DND-41 (cell line): ENCODE measurements at places on chromosomes 2 and 18.

DNA sequence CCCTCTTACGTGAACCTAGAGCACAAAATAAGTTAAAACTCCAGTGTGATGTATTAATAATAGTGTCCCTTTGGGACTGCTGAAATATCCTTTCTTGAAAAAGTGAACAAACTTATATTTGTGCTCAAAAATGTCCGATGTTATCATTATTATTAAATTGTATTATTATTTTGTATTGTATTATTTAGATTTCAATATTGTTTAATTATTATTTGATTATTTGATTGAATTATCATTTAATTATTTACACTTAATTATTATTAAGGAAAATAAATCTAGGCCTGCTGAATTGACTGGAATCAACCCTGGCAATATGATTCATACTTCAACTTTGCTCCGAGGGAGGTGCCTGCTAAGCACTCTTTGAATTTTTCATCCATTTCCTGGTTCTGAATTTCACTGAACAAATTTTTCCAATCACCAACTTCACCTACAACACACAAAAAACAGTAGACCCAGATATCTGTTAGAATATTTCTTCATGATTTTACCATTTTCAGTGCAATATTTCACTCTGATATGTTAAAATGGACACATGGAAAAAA is 10.9 kb upstream of the EIF2AK2 start:
- DNase-seq, result no peak

DNA sequence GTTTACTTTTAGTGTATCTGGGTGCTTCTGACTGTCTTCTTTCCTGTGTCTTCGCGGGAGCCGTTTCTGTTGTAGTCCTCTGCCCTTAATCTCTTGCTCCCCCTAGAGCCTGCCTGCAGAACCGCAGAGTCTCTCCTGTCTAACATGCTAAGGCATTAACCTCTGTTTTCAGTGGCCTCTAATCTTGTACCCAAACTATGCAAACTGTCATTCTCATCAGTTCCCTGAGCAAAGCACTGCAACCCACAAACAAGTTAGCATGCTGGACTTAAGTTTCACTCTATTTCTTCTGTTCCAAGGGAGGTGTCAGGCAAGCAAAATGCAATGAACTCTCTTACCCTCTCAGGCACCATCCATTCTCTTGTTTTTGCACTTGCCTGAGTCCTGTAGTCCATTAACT is 138.4 kb downstream of the OTX1 start:
- no peak for DNase-seq

GRCh38 chr2:119694845-119695521 is 16.0 kb downstream of the TMEM177 start:
- peak; percentile 69 for DNase-seq

GRCh38 chr18:24799720-24800119 is 339.3 kb downstream of the HRH4 start:
- no peak for DNase-seq

DNA sequence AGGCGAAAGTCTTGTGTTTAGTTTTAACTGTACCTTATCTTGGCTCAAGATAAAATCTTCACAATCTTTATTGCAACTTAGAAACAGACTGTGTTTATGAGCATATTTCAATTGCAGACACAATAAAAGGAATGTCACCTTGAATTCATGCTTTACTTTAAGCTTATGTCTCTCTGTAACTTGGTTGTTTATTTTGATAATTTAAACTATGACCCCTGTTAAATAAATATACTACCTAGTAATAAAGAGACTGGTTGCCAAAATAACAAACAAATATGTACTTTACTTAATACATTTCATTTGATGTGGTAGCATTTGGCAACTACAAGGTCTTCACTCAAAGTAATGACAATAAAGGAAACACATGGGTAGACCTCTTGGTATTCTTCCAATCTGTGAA is 202.6 kb downstream of the KCNJ3 start:
- DNase-seq, result no peak

- no peak for DNase-seq
Measured at GRCh38 chr2:101679037-101679726, 18.3 kb upstream of the MAP4K4 start.

DNA sequence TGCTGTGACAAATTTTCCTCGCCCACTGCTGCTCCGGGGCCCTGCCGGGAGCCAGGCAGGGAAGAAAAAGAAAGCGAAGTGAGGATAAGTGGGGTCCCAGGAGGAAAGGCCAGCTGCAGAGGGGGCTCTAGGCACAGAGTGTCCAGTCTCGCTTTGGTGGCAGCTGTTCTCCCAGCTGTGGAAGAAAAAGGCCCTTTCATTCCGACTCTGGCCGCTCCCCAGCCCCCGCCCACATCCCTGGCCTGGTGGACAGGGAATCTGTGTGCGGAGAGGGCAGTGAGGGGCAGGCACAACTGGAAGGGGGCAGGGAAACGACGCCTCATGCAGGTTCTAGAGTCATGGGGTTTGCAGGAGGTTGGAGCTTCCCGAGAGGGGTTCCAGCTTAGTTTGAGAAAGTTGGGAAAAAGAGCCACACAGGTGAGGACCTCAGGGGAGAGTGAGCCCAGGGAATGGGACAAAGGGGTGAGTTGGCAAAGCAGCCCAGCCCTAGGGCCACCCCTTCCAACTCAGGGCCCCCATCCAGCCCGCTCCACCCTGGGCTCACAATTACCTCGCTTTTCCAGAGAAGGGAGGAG is 1.8 kb downstream of the RTKN start:
- DNase-seq, result no peak

DNA sequence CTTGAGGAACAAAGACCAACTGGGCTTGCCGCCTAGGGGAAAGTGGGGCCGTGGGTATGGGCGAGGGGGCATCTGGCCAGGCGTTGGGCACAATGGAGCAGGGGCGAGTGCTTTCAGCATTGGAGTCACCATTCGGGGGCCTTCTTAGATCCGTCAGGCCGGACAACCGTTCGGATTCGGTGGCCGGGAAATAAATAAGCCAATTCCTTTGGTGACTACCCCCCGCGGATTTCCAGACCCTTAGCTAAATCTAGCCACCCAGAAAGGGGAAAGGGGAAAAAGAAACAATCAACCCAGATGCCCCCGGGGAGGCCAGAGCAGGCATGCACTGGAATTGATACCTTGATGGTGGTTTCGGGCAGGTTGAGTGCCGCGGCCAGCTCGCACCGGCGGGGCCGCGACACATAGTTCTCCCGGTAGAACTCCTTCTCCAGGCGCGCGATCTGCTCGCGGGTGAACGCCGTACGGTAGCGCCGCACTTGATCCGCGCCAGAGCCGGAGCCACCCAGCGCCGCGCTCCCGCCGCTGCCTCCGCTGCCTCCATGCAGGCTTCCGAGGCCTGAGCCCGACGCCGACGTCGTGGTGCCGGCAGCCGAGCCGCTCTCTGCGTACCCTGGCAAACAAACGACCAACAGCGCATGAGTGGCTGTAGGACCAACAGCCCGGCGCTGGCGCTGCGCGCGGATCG is 1.8 kb downstream of the EVX2 start:
- no peak for DNase-seq

DNA sequence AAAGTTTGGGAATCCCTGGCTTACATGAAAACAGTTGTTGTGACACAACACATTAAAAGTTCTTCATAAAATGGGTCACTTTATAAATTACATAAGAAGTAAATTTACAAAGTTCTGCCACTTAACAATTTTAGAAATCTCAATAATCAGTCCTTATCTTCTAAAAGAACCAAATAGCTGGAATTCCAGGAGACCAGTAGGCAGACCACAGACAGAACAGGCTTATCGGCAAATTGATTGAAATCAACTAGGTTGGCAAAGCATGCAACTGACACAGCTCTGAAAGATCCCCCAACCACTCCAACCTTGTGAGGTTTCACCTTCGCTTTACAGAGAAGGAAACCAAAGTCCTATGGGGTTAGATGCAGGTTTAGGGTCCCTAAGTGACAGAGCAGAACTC is 103.0 kb downstream of the DNER start:
- no peak for DNase-seq

DNA sequence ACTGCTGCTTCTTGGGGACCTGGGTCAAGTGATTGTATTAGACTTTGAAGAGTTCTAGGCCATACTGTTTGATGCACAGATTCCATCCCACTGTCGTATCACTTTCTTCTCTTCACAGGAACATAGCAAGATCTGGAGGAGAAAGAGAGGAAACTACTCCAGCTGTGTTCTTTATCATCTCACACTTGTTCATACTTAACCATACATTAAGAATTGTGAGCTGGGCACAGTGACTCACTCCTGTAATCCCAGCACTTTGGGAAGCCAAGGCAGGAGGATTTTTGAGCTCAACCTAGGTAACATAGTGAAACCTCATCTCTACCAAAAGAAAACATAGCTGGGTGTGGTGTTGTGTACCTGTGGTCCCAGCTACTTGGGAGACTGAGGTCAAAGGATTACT is 111.7 kb downstream of the PARD3B start:
- no peak for DNase-seq
